RWPE1 (cell line): ENCODE measurements at places on chromosomes 1 and 21.
A peak's percentile ranks its signal among the peaks of the same experiment; 100 is the strongest.

DNA sequence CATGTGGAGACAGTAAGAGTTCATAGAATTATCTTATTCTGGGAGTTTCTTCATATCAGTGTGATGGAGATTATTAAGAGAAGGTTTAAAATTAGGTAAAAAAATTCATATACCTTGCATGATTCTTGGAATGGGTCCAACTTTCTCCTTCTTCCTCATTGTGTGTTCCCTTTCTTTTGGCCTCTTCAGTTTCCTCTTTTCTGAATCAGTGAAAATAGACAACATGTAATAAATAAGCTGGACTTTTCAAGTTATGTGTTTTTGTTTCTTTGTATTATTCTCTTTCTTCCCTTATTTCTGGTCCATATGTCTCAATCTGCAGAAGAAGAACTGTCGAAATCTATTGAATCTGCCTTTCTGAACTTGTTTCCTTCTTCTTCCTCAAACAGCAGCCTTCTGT lies 30.5 kb downstream of the C4BPA start:
- DNase-seq: no peak

GRCh38 chr1:221161571-221162041 lies 282.4 kb downstream of the HLX start:
- DNase-seq: no peak

- no peak for DNase-seq
Observed at GRCh38 chr1:235835226-235835625, 31.5 kb downstream of the LYST start.

DNA sequence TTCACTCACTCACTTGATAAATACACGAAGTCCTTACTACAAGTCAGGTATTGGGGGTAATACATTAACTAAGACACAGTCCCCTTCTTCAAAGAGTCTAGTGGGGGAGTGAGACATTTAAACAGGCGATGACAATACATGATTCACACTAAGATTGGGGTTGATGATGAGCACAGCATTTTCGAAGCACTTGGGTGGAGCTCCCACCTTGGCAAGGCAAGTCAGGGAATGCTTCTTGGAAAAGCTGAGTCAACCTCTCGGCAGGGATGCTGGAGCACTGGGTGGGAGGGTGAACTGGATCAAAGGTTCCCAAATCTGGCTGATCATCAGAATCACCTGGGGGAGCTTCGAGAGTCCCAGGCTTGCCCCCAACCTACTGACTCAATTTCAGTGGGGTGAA lies 57.9 kb upstream of the ENAH start:
- DNase-seq: peak; percentile 94

DNA sequence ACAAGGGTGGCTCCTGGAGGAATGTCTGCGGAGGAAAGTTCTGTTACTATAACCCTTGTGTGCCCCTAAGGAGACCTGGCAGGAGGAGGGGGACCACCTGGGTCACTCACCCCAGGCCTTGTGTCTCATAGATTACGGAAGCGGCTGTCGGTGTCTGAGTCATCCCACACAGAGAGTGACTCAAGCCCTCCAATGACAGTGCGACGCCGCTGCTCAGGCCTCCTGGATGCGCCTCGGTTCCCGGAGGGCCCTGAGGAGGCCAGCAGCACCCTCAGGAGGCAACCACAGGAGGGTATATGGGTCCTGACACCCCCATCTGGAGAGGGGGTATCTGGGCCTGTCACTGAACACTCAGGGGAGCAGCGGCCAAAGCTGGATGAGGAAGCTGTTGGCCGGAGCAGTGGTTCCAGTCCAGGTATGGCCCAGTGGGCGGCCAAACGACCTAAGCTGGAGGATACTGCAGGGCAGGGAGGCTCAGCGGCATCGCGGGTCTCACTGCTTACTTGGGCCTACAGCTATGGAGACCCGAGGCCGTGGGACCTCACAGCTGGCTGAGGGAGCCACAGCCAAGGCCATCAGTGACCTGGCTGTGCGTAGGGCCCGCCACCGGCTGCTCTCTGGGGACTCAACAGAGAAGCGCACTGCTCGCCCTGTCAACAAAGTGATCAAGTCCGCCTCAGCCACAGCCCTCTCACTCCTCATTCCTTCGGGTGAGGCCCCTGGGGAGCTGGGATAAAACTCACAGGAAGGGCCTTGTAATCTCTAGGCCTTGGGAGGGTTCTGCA lies 101.4 kb downstream of the PIK3R3 start:
- DNase-seq: no peak

DNA sequence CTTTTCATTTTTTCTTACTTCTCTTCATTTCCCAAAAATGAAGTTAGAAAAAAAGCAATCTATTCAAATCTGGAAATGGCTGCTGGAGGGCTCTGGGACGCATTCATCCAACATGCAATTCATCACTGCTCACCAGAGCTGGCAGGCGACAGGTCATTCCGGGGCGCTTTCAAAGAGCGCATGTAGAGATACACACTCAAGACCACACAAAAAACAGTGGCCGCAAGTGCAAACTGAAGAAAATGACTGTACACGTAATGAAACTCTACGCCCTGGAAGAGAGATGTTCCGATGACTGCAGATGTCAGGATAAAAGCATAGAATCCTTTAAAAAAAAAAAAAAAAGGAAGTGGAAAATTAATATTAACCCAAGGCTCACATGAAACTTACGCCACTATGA lies 15.5 kb downstream of the LBR start:
- DNase-seq: no peak
